ENCODE measurements at places on chromosomes 16 and 17.

DNA sequence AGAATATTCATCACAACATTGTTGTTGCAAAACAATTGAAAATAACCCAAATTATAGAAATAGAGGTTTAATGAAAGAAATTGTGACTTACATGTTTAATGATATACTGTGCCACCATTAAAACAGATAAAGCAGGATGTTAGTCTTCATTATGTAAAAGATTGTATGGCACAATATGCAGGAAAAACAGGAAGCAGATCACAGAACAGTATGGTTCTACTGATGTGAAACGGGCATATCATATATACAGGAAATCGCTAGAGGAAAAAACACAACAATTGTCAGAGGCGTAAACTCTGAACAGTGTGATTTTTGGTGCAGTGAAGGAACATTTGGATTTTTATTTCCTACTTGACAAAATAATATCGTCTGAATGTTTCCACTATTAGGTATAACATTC is 22.0 kb downstream of the OR3A1 start:
- no peak for DNase-seq

DNA sequence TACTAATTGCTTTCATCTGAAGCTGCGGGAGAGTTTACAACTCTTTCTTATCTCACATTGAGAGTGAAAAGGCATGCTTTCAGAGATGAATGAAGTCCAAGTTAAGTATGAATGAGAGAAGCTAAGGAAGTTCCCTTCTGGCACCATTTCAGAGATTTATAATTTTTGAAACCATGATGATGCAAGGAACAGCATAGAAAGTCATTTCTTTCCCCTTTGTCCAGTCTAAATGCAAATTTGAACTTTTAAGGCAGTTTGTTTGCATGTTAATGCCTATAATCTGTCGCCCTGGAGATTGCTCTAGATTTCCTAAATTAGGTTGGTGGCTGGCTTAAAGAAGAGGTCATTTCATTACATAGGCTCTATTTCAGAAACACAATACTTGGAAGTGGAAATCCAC is 594.8 kb upstream of the GOT2 start:
- no peak for DNase-seq

DNA sequence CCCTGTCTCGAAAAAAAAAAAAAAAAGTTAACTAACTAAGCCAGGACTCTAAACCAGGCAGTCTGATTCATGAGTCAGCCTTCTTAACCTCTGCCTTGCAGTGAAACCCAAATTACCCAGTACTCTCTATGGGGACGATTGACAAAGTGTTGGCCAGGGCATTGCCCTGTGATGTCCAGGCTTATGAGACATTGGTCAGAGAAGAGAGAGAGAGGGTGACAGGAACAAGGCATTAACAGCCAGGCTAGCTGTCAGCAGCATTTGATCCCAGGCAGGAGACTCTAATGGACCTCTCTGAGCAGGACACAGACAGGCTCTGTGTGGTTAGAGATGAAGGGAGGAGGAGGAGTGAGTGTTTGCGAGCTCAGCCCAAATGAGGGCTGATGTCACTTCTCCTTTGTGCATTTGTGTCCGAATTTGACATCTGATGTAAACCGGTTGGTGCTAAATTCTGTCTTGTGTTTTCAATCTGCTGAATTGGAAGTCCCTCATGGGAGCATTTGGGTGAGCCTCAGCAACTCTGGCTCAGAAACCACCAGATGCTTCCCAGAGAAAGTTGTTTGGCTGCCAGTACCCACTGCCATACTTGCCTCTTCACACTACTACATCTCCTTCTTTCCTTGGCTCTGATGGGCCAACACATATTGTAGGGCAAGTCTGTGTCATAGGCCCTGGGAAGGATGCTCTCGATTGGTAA is 4.3 kb upstream of the MYL4 start:
- DNase-seq: no peak

- DNase-seq: no peak
Observed at GRCh38 chr16:89691231-89691985, 4.9 kb downstream of the CDK10 start.

DNA sequence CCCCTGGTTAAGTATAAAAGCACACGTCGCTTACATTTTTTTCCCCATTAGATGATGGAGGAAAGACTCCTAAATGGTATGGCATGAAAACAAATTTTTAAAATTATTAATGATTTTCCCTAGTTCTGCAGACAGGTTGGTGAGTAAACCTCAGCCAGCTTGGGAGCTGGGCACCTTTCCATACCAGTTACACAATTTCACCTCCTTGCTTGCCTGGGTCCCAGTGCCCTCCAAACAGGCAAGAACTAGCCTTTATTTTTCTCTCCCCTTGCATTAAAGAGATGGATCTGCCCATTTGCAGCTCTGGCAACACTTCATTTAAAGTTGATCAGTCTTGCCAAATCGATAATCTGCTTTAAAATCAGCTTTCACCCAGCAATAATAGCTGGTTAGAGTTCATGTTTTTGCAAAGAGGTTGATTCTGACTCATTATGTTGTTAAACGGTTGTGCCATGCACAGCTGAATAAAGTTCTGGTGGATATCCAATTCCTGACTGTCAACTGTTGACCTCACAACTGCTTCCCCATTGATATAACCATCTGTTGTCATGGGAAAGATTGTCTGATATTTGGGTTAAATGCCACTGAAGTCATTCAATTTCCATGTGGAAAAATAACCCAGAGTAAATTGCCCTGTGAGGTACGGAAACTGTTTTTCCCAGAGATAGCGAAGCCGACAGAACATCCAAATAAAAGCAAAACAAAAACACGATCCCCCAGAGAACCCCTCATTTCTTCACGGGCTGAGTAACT is 1.3 kb downstream of the C17orf58 start:
- peak; percentile 29 for DNase-seq

GRCh38 chr17:40457964-40458791 is 14.9 kb downstream of the IGFBP4 start:
- no peak for DNase-seq

Measured in HuH-7 (cell line).